ENCODE measurements at places on chromosomes 7 and 10.

DNA sequence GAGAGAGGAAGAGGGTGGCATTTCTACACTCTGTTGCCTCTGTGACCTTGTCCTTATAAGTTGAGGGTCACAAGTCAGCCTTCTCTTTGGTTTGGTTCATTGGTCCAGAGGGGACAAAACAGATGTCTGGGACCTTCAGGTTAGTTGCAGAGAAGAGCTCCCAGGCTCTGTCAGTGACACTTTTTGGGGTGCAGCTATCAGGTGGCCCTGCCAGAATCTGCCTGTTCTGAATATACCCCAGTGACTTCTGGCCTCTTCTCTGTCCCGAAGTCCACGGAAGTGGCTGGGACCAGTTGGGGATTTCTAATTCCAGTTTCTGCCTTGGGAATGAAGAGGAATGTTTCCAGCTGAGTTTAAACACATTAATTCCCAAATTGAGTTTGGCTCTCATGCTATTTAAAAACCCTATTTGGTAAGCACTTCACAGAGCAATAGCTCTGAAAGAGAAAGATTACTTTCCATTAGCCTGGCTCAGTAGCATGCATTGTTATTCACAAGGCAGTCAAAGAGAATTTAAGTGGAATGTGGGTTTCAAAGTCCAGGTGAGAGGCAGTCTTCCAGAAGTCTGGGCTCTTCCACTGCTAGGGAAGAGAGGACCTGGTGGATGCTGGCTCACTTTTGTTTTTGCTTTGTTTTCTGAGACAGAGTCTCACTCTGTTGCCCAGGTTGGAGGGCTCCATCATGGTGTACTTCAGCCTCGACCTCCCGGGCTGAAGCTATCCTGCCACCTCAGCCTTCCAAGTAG lies 237.8 kb upstream of the GALNT17 start:
- no peak for DNase-seq

GRCh38 chr10:2887391-2888070 lies 179.8 kb upstream of the PFKP start:
- no peak for DNase-seq

DNA sequence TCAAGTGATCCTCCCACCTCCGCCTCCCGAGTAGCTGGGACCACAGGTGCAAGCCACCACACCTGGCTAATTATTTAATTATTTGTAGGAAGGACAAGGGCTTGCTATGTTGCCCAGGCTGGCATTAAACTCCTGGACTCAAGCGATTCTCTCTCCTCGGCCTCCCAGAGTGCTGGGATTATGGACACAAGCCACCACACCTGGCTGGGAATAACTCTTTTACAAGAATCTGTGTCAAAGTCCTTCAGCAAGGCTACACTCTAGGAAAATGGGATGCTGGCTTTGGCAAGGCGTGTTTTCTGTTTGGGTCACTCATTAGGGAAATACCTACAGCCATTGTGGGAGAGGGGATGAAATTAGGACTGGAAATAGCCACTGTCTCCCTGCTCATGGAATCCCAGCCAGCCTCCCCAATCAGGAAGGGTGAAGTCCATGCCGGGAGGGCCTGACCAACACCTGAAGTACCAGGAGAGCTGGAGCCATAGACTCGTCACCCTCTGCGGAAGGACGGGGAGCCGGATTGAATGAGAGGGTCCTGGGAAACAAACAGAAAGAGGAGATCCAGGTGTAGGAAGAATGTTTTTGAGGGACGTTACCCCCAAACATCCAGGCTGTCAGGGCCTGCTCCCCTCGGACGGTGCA lies 72.2 kb upstream of the MYL10 start:
- no peak for DNase-seq

GRCh38 chr7:89085580-89085979 lies 290.0 kb upstream of the TEX47 start:
- no peak for DNase-seq

- DNase-seq, result no peak
Observed at GRCh38 chr7:85883-86515, 106.4 kb upstream of the FAM20C start.

- DNase-seq, result peak; percentile 4
Observed at GRCh38 chr10:22475651-22476600, 130.6 kb downstream of the SPAG6 start.

GRCh38 chr7:69651101-69651590 lies 52.9 kb downstream of the AUTS2 start:
- DNase-seq, result no peak

- no peak for DNase-seq
Observed at GRCh38 chr7:36441344-36442022, 51.8 kb downstream of the ANLN start.

DNA sequence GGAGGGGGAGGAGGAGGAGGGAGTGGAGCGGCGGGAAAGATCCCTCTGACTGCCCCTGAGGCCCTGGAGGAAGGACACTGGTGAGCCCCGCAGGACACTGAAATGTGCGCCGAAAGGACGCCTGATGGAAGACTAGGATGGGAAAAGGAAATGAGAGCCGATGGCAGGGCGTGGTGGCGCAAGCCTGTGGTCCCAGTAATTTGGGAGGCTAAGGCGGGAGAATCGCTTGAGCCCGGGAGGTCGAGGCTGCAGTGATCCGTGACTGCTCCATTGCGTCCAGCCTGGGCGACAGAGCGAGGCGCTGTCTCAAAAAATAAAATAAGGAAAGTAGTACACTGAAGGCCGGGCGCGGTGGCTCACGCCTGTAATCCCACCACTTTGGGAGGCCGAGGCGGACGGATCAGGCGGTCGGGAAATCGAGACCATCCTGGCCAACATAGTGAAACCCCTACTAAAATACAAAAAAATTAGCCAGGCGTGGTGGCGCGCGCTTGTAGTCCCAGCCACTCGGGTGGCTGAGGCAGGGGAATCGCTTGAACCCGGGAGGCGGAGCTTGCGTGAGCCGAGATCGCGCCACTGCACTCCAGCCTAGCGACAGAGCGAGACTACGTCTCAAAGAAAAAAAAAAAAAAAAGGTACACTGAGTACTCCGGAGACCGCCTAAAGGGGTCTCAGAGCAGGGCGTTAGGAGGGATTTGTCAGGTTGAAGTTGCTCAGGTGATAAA lies 561 bp upstream of the HNRNPF start:
- no peak for DNase-seq

DNA sequence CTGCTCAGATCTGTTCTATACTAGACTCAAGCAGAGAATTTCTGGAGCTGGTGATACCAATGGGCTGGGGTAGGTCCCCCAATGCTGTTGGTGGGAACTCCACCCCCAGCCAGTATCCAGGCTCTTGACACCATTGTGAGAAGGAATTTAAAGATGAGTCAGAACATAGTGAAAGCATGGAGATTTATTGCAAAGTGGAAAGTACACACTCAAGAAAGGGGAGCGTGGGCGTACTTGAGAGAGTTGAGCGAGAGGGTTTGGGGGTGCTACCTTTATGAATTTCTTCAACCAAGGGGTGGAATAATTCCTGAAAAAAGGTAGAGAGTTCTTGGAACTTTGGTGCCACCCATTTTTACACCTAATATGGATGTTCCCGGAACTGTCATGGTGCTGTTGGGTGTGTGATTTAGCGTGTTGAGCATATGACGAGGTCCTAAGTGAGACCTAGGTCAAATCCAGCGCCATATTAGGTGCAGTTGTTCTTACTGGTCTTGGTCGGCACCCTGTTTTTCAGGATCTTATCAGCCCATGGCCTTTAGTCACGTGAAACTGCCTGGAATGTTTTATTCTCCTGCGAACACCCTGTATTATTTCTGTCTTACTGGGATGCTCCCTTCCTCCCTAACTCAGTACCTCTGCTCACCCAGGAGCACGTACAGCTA lies 122.0 kb upstream of the AHR start:
- DNase-seq, result no peak

GRCh38 chr7:87447116-87447635 lies 28.3 kb downstream of the ABCB4 start:
- DNase-seq, result no peak

DNA sequence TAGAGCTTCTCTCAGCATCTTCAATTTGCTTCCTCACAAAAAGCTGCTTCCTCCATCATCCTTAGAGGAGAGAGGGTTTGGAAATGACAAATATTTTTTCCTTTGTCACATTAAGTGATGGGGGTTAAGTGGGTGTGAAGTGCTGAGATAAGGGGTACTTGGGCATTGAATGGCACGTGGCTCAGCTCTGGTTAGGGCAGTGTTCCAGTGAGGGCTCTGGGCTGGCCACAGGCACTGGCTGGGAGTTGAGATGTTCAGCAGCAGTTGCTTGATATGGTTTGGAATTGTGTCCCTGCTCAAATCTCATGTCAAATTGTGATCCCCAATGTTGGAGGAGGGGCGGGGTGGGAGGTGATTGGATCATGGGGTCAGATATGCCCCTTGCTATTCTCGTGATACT lies 33.7 kb upstream of the CHCHD3 start:
- DNase-seq, result no peak

DNA sequence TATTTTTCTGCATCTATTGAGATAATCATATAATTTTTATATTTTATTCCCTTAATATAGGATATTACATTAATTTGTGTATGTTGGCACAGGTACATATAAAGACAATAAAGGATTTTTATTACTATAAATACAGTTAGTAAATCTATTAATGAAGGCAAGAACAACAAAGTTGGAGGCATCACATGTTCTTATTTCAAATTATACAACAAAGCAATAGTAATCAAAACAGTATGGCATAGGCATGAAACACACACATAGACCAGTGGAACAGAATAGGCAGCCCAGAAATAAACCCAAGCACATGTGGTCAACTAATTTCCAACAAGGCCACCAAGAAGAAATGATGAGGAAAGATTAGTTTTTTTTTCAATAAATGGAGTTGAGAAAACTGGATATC lies 11.2 kb downstream of the TFPI2 start:
- no peak for DNase-seq

- DNase-seq, result no peak
Observed at GRCh38 chr10:93849593-93849992, 44.2 kb upstream of the SLC35G1 start.

Measured in activated CD8-positive, alpha-beta memory T cell treated with anti-CD3 and anti-CD28 coated beads for 48 hours (primary cell).